ENCODE measurements at places on chromosomes 5 and 9.

- no peak for DNase-seq
Measured at GRCh38 chr5:135264451-135265440, 134.3 kb downstream of the MACROH2A1 start.

DNA sequence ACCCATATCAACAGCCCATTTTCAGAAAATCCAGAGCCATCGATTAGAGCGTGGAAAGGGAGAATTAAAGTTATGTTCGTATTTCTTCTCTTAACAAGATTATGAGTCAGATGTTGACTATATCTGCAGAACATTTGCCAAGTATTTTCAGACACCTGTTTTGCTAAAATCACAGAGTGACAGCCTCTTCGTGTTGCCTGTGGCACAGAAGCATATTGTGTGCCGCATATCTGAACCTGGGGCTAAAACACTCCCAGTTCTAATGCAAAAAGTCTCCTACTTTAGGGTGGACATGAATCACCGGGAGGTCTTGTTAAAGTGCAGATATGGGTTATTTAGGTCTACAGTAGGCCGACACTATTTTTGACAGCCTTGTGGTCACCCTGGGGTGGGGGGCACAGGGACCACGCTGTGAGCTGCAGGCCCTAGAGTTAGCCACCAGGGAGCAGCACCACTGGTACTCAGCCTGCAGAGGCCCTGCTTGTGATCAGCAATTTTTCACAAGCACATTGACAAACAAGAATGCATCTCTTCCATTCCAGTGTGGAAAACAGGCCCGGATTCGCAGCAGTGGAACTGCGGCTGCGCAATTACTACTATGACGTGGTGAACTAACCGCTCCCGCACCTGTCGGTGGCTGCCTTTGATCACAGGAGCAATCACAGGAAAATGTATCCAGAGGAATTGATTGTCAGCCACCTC, 93.5 kb downstream of the SYK start:
- peak; percentile 4 for DNase-seq

GRCh38 chr5:121628783-121629182, 222.9 kb upstream of the FTMT start:
- DNase-seq: peak; percentile 4

DNA sequence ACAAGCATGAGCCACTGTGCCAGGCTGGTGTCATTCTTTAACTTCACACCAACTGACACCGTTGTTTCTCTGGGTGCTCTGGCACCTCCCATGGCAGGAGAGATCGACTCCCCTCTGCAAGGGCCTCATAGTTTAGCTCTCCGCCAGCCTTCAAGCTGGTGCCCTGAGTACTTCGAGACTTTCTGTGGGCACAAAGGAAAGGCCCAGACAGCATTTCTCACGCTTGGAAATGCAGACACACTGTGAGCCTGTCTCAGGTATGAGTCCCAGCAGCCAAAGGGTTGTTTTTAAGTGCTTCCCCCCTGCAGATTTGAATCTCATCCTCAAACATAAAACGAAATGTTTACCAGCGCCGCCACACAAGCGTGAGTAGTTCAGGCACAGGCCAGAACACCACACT, 11.1 kb upstream of the TCF7 start:
- no peak for DNase-seq

DNA sequence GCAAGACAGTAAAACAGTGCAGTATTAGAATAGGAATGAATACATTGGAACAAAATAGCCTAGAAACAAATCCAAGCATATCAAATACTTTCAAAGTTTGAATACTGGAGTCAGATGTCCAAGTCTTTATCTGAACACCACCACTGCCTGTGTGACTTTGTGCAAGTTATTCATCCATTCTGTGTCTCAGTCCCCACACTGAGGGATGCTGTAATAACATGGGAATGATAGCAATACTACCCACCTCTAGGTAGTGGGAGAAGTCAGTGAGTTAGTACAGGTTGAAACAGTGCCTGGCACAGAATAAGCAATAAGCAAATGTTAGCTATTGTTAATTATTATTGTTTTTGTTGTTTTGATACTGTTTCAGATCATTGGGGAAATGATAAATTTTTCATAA, 130.9 kb downstream of the SUSD1 start:
- DNase-seq: no peak

DNA sequence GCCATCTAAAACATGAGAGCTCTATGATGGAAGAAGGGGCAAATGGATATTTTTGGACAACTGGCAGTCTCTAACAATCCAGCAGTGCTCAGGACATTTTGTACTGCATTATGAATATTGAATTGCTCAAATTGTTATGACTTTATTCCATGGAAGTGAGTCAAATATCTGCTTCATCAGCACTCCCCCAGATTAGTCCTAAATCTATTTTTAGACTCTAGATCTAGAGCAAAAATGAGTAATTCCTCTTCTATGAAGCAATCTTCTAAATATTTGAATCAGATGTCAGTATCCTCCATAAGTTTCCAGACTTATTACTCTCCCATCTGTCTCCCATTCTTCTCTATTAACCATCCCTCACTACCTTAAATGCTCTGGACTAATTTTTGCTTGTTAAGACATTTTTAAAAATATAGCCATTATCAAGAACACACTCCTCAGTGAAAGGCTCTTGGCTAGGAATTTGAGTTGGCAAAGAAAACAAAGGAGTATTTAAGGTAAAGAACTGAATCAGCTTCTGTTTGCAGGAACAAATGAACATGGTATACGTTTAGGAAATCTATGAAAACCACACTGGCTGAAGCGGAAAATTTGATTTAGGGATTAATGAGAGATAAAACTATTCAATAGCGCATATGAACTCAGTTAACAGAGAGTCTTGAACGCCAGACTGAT, 300.9 kb downstream of the MCTP1 start:
- DNase-seq: no peak

- DNase-seq: no peak
Measured at GRCh38 chr5:56803025-56803424, 12.3 kb upstream of the MAP3K1 start.

GRCh38 chr5:178388386-178389025, 155.9 kb upstream of the PHYKPL start:
- no peak for DNase-seq

GRCh38 chr5:65916066-65916465, 10.3 kb upstream of the ERBIN start:
- DNase-seq: no peak

- no peak for DNase-seq
Measured at GRCh38 chr9:107345327-107345726, 62.2 kb downstream of the RAD23B start.

- no peak for DNase-seq
Measured at GRCh38 chr5:57717555-57717954, 234.9 kb upstream of the ACTBL2 start.

DNA sequence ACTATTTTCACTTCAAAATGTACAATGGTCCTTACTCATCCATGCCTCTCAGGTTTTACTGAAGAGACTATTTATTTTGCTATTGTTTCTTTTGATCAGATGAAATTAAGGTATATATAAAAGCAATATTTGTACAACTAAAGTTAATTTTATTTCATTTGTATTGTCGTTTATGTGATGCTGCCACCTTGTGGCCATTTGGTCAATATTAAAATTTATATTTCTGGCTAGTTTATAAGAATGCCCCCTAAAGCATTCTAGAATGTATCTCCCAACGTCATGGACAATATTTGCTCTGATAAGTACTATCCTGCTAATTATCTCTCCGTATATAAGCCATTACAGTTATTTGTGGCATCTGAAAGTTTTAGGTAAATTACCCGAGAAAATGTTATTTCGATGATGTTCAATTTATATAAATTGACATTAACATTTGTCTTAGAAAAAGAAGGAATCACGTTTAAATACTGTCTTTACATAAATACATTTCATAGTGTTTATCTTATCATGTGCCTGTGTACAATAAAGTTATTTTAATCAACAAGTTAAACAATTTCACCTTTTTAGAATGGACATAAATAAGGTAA, 680.0 kb downstream of the TAF11L14 start:
- DNase-seq: peak; percentile 57

DNA sequence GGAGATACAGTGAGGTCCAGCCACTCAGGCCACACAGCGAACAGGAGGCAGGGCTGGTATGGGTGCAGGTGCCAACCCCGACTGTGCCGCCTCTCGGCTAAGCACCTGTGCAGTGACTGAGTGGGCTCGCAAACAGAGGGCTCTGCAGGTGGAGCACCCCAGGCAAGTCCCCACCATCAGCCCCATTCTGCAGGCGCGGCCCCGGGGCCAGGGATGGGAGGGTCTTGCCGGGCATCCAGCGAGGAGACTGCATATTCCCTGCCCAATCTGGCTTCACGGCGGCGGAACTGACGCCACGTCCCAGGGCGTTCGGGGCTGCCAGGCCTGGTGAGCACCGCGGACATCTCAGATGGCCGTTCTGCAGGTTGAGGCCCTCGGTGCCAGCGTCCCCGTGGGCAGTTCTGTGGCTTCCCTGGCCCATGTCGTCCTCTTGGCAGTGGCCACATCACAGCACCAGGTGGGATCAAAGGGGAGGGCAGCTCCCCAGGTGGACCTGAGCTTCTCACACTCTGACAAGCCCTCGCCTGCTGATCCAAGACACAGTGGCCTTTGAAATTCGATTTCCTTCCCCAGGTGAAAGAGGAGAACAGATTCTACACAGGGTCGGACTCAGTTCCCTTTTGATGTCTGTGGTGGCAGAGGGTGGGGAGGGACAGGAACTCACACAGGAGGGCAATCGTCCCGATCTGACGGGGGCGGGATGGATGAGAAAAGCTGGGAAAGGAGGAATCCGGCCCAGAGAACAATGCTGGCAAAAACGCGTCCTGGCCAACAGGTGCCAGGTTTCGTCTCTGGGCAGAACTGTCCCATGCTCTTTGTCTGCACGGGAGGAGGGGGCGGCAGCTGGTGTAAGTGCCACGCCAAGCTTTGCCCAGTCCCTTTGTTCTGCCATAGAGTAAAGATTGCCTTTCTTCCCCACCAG, 18.8 kb downstream of the DBH start:
- DNase-seq: no peak

DNA sequence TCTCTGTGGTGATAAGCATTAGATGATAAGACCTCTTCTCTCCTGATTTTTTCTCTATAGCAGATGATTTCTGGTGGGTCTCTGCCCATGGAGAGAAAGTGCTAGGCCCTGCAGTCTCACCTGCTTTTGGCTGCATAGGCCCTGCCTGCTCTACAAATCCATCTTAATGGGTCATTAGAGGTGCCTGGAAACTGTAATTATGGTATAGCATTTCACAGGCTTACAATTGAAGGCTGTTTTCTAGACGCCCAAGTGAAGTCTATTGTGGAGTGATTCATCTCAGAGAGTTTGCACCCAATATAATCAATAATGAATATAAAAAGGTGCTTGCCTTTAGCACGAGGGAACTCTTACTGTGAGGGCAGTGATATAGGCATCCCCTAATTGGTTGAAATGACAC, 33.8 kb downstream of the NEUROG1 start:
- no peak for DNase-seq

- DNase-seq: no peak
Measured at GRCh38 chr5:26232706-26233105, 805.7 kb downstream of the CDH9 start.

GRCh38 chr5:178328826-178329730, 96.5 kb upstream of the PHYKPL start:
- DNase-seq: no peak

DNA sequence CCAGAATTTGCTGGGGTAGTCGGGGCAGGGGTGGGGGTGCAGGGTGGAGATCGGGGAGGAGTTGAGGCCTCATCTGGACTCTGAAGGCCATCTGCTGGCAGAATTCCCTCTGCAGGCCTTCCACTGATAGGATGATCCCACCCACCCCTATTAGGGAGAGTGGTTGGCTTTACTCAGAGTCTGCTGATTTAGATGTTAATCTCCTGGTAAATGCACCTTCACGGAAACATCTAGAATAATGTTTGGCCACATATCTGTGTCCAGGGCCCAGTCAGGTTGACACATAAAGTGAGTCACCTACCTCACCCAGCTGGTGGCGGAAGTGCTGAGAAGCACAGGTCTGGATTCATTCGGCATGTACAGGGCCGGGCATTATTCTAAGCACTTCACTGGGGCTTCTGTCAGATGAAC, 50.0 kb downstream of the DAPK1 start:
- DNase-seq: peak; percentile 85

DNA sequence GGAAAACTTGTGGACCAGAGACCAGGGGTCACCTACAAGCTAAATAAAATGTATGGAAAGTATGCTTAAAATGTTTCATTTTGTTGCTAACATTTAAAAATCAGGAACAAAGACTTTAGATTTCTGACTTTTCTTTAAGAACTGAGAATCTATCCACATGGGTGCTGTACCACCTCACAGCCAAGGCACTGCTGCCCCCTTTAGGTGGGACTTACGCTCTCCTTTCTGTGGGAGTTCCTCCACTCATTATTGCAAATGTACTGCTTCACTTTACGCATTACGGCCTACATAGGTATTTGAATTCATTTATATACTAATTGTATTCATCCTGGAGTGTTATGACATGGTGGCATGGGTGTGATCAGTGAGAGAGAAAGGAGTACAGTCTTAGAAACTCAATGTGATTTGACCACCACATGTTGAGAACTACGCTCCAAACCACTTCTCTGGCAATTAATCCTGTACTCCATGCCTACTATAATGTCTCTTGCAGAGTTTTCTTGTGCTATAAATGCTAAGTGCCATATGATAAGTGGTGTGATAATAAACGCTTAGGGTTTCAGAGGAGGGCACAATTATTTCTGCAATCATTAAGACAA, 24.7 kb upstream of the CETN3 start:
- DNase-seq: peak; percentile 71

DNA sequence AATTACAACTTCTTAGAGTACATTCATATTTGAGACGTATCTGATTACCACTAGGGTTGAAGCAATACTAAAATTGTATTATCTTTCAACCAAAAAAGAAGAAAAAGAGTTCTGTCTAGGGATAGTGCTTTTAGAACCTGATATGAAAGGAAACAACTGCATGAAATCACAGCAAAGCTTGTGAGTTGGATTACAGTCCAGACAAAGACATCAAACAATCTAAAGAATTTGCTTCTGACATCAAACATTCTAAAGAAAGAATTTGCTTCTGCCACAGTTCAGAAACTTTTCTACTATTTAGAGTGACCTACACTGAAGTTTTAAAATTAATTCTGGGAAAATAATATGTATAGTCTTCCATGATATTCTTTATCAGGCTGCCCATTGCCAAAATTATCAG, 1141.1 kb upstream of the ACO1 start:
- no peak for DNase-seq

- no peak for DNase-seq
Measured at GRCh38 chr5:34511063-34511462, 145.1 kb upstream of the RAI14 start.

DNA sequence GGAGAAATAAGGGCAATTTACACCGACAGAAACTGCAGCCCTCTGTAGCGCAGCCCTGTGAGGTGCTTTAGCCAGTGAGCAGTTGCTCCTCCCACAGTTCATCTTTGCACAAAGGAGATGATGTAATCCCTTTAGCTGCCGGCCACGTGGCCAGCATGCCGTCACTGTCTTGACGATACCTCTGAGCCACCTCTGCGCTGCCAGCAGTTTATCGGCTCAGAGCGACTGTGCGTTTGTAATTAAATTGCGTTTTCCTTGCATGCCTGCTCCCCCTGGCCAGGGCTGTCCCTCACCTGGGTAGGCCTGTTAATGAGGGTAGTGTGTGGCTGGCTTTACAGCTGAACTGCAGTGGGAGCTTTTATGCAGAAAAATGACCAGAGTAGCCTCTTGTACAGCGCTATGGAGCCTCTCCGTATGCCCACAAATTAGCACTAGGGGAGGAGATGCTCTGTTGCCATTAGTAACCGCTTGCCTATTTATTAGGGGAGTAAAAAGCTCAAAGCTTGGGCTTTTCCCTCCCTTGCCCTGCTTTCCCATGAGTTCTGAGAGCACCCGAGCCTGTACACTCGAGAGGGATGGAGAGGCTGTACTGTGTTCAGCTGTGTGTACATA, 107.0 kb downstream of the TRIO start:
- DNase-seq: peak; percentile 26

All from HT-29 (cell line).